ENCODE measurements at places on chromosomes 5 and 9.

DNA sequence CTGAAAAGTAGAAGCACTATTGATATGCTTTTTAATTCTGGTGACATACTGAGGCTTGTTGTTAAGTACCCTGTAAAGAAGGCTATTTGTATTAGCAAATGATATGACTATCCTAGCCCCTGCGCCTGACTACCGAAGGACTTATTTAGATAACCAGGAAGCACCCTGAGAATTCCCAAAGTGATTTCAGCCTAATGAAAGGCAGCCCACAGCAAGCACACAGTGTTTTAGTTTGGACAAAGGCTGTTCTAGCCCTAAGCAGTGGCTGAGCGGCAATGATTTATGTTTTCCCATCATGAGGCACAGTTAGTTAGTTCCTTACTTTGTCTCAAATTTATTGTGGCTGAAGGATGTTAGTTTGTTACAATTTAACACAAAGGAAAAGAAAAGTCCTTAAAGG is 235.3 kb downstream of the KCTD16 start:
- no peak for DNase-seq

- no peak for DNase-seq
These were observed 32.8 kb upstream of the TNFAIP8 start for GRCh38 chr5:119322948-119323537.

DNA sequence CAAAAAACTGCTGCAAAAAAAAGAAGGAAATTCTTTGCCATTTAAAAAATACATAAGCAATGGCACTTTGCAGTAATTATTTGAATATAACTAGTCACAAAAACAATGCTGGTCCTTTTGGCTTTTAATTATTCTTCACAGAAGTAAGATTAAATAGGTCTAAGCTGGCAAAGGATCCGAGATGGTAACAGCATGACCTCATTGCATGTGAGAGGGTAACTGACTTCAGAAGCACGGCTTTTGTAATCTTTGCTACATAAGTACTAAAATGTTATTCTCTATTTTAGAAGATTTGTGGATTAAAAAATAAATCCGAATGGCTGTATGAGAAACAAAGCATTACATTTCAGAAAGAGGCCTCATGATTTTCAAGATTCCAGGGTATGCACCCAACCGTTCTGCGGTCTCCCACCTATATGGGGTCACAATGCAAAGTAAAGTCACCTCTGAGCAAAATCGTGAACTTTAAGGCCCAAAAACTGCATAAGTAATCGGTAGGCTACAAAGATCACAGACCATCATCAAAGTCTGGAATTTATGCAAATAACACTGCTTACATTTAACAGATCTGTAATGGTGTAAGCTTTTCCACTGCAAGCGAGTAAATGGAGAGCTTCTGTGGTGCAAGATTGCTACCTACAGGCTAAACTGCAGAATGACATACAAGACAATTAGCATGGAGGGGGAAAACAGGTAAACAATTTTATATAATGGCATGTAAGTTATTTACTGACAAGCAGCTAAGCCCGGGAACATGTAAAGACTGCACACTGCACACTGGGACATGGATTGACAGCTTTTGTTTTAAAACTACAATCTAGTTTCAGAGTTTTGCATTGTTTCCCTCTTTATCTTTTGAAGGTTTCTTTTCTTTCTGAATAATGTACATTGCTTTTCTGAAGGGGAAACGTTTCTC is 231.6 kb downstream of the SLF1 start:
- peak; percentile 13 for DNase-seq

DNA sequence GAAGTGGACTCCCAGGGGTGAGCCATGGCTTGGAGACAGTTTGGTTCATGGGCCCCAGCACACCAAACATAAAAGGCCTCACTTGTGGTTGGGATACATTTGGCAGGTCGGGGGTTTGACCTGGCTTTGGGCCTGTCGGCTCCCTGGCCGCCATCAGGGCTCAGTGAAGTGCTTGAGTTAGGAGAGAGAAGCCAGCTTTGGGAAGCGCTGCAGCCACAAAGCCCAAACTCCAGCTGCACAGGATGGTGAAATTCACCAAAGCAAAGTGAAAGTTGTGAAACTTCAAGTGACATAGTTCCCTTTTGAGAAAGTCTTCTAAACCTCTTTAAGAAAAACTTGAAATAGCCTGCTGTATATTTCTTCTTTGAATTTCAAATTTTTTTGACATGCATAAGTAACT is 27.5 kb downstream of the SLC46A2 start:
- peak; percentile 84 for DNase-seq

- DNase-seq: no peak
These were observed 8.9 kb downstream of the CERCAM start for GRCh38 chr9:128429513-128430086.

- no peak for DNase-seq
These were observed 26.6 kb downstream of the MRPL22 start for GRCh38 chr5:154967421-154968024.

DNA sequence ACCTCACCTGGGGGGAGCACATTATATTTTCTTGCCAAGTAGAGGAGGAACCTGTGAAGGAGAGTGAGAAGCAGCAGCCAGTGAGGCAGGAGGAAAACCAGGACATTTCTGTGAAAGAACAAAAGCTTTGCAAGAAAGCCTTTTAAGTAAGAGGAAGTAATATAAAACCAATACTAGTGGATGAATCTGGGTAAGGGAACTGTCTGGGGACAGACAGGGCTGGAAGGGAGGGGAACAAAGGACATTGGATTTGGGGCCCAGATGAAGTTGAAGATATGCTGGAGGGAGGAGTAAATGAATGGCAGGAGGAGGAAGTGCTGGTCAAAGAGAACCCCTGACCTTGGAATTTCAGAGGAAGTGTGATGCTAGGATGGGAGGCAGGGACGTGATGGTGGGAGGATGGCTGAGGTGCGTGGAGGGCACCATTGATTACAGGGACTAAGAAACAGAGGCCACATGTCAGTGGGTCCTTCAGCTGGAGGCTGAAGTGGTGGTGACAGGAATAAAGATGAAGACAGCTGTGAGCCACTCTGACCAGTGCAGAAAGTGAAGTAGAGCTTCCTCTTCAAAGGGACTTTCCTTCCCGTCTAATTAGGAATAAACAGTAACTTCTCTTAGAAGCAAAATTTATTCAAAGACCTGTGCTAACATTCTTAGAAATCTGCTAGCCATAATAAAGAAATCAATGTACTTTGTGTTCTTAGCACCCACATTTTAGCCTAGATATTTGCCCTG is 43.5 kb upstream of the FABP6 start:
- DNase-seq: no peak

- DNase-seq: no peak
These were observed 17.4 kb downstream of the TMOD1 start for GRCh38 chr9:97518909-97519307.

DNA sequence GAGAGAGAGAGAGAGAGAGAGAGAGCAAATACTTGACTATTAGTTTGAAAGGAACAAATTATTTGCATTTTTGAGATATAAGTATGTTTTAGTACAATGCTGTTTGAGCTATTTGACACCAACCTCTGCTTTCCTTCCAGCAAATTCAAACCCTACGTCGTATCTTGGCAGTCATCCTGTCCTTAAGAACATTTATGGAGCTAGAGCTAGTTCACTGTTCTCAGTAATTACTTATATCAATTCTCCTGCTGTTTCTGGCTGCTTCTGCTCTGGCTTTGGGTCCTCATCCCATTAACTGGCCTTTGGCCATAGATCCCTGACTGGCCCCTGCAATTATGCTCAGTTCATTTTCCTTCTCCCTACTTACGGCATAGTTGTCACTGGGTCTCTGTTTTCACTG is 19.9 kb upstream of the ERAP2 start:
- no peak for DNase-seq

GRCh38 chr5:84718377-84718776 is 333.7 kb upstream of the EDIL3 start:
- DNase-seq: no peak

GRCh38 chr9:36143245-36143641 is 6.7 kb downstream of the GLIPR2 start:
- DNase-seq: no peak

GRCh38 chr5:150577378-150578139 is 62.9 kb upstream of the SYNPO start:
- no peak for DNase-seq

- no peak for DNase-seq
These were observed 1.7 kb downstream of the SNCB start for GRCh38 chr5:176628406-176629228.

DNA sequence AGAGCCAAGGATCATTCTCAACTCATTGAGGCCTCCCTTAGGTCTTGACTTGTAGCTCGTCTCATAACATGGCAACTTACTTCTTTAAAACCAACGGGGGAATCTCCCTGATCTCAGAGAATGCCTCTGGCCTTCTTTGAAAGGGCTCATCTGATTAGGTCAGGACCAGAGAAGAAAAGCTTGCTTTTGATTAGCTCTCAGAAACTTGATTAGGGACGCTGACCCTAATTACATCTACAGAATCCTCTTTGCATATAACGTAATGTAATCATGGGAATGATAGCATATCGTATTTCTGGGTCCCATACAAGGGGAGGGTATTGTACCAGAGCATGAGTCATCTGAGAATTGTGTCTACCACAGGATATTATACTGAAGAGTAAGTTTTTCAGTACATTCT is 125.1 kb upstream of the SH3GL2 start:
- no peak for DNase-seq

DNA sequence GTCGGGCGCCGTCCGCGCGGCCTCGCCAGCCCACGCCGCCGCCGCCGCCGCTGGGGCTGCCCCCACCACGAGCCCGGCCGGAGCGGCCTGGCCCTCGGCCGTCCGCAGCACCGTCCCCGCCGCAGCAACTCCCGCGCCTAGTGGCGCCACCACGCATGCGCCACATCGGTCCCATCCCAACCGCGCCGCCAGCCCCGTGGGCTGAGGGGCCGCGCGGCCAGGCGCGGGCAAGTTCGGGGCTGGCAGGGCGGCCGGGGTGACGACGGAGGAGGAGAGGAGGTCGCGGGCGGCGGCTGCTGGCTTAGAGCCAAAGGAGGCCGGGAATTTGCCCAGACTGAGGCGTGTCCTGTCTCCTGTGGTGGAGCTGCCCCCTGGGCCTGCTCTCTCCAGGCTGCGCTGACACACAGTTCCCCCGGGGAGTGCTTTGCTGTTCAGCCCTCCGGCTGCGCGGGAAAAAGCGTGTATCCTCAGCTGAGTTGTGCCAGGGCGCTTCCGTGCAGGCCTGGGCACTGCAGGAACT is at the start of gene TUSC1:
Gene TUSC1, minus strand, starts transcription at position 298 of the 520 bp plus-strand sequence. Its CDS starts 132 bp downstream, at position 166.
- DNase-seq: no peak

GRCh38 chr5:177456976-177457851 is 10.6 kb downstream of the PRR7 start:
- peak; percentile 95 for DNase-seq

DNA sequence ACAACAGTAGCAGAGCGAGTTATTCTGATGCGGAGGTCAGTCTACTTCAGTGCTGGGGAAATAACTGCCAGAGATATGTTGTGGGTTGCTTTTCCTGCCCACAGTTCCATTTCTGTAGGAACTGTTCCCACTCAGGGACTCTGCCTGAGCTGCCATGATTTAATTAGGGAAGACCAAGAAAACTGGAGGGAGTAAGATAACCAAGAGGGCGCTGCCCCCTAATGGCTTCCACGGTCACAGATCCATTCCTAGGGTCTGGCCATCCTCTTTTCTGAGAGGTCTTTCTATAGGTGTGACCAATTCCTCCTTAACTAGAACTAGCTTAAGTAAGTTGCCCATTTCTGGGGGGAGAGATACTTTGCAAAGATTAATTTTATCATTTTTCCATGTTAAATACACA is 125.9 kb downstream of the APBA1 start:
- no peak for DNase-seq

GRCh38 chr5:171426266-171426665 is 6.8 kb downstream of the FGF18 start:
- no peak for DNase-seq

DNA sequence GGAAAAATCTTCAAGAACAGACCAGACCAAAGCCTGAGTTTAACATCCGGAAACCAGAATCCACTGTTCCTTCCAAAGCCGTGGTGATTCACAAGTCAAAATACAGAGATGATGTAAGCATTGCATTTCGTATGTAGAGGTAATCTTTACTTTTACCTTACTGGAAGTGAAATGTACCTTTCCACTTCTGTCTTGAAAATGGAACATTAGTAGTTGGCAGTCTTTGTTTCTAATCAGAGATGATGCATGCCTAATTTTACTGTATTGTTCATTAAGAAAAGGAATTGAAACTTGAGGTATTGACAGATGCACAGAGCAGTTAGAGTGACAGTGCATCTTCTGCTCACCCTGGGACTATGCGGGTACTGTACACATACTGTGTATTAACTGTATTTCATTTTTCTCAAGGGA is 34.6 kb downstream of the HABP4 start:
- DNase-seq: no peak

GRCh38 chr9:19372567-19372966 is 7.5 kb downstream of the RPS6 start:
- no peak for DNase-seq

GRCh38 chr9:87503927-87504326 is 6.3 kb downstream of the DAPK1 start:
- DNase-seq: no peak

DNA sequence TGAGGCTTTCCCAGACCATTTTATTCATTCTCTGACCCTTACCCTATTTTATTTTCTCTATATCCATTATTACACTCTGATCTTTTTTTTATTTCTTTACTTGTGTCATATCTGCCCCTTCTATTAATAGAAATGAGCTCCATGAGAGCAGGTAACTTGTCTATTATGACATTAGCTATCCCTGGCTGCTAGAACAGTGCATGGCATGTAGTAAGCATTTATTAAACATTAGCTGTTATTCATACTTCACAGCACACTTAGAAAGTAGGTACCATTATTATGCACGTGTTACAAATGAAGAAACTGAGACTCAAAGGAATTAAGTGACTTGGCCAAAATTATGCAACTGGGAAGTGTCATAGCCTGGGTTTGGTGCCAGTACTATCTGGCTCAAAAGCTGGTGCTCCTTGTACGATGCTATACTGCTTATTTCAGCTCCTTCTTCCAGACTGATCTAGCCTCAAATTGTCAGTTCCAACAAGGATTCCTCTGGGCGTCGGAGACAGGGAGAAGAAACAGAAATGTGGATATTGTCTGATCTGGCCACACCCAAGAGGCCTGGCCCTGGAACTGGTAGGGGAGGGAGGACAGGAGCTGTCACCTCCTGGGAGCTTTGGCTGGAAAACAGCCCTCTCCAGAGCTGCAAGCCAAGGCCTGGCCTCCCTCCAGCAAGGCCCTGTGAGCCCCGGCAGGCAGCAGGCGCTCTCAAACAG is 10.8 kb upstream of the NIPAL4 start:
- DNase-seq: no peak

DNA sequence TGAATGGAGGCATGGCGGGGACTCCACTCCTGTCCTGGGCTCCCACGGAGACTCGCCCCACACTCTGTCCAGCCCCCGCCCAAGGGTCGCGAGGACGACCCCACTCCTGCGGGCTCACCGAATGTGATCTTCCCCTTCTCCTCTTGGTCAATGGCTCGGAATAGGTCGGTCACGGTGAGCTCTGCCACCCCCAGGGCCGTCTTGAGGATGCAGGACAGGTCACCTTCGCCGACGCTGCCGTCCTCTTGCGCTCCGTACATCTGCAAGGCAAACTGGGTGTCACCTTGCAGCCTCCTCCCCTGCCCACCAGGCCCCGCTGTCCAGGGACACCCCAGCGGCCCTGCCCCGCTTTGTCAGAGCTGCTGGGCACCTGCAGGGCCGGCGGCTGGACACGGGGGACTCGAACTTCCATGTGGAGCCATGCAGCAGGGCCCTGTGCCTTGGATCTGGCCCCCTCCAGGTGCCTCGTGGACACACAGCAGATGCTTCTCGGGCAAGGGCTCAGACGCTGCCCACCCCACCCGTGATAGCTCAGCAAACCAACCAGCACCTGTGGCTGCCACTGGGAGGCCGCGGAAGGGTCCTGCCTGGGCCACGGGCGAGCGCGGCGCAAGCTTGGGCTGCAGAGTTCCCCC is 21.5 kb upstream of the SLC6A3 start:
- no peak for DNase-seq

GRCh38 chr5:22593592-22593991 is 259.6 kb downstream of the CDH12 start:
- DNase-seq: no peak
